Activated CD4-positive, alpha-beta T cell treated with anti-CD3 and anti-CD28 coated beads for 24 hours (primary cell): ENCODE measurements at places on chromosomes 7 and 10.

DNA sequence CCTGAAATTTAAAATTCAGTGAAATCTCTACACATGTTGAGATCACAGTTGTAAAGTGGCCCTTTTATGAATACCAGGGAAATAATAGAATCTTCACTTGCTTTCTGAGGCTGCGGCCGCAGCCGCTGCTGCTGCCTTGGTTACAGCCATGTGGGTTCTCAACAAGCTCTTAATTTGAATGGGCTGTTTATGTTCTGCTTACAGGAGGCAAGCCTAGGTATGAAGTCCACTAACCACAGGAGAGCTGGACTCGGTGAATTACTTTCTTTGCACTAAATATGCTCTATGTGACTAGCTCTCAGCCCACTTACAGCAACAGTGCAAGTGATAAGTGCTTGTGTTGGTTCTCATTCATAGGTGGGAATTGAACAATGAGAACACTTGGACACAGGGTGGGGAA lies 410.8 kb downstream of the SFMBT2 start:
- no peak for DNase-seq

GRCh38 chr7:151254316-151254715 lies 5.8 kb upstream of the SMARCD3 start:
- DNase-seq = no peak

DNA sequence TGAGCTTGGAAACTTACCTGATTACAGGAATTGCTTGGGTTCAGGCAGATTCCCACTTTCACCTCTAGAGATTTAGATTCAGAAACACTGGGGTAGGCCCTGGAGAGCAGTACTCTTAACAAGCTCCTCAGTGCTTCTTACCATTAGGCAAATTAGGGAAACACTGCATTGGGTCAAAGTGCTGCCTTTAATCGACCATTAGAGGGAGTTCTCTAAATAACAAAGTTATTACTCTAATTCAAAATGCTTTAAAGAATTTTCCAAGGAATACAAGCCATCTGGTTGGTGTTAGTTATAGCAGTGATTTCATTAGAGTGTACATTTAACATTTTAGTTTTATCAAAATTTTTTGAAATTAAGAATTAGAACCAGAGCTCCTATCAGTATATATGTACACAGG lies 324.5 kb downstream of the GFRA1 start:
- no peak for DNase-seq

- DNase-seq = no peak
These were observed 283.8 kb downstream of the PTEN start for GRCh38 chr10:88147000-88147798.

- no peak for DNase-seq
These were observed 42.8 kb upstream of the ZNF32 start for GRCh38 chr10:43691485-43691884.

GRCh38 chr10:124685261-124685660 lies 58.9 kb downstream of the FAM53B start:
- DNase-seq = no peak

- no peak for DNase-seq
These were observed 81.1 kb upstream of the SAMD8 start for GRCh38 chr10:75030371-75030770.

GRCh38 chr10:71779641-71780040 lies 6.3 kb upstream of the VSIR start:
- no peak for DNase-seq

- no peak for DNase-seq
These were observed 81.6 kb downstream of the HIBADH start for GRCh38 chr7:27581119-27581518.

DNA sequence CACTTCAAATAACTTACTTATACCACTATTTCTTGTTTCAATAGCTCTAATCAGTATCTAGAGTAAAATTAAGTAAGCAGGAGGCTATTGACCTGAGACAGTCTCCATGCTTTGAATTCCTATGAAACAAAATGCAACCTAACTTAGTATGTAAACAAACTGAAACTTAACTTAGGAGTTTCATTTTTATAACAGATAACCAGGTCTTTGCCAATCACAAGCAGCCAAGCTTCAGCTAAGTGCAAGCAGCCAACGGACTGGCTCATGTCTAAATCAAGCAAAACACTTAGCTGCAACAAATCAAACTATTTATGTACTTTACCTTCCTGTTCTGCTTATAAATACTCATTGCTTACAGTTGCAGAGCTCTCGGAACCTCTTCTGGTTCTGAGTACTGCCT lies 4.4 kb upstream of the GSTK1 start:
- no peak for DNase-seq

GRCh38 chr7:112072541-112073245 lies 133.5 kb downstream of the DOCK4 start:
- no peak for DNase-seq

DNA sequence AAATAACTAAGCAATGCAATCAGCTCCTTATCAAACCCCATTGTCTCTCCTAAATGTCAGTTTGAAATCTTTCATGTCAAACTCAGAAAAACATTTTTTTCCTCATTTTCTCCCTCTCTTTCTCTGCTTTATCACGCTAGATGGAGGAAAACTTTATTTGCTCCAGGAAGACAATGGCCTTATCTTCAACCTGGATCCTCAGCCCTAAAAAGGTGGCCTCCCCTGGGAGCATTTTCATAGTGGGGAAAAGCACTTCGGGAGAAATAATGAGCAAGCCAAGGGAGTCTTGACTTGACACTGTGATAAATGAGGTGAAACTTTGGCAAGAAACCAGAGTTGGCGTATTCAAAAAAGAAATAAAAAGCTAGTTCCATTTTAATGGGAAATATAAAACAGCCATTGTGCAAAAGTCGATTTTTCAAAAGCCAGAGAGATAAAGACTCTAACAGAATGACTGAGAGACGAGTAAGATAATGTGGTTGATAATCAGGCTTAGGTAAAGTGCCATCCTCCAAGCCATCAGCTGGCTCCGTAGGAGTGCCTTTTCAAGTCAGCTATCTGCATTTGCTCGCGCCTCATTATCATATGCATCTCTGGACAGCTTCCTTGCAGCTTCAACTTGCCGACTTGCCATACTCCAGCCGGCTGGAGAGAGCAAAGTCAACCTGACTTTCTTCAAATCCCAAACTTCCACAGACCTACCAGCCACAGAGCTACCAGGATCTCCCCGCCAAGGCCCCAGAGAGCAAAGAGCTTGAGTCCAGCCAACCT lies 19.9 kb downstream of the HABP2 start:
- no peak for DNase-seq

DNA sequence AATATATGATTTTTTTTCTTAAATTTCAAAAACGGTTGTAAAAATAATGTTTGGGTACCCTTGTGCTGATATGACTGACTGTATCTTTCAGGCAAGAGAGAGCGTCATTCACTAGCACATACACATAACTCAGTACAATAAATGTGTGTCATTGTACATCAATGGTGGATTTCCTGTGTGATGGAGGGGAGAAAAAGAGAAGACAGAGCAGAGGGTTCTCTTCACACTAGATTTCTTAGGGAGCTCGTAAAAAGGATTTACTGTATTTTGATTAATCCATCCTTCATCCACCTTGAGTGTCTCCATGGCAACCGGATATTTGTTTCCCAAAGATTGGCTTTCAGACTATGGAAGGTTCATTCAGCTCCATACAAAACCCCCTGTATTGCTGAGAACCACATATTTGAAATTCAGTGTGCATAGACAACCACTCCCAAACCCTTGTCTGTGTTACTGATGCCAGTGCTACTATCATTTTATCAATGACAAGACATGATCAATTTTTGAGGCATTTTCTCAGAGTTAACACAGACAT lies 150.6 kb downstream of the AKR1D1 start:
- DNase-seq = no peak

- no peak for DNase-seq
These were observed 747.1 kb upstream of the GALNT17 start for GRCh38 chr7:70384891-70385290.

- no peak for DNase-seq
These were observed 45.9 kb upstream of the IFRD1 start for GRCh38 chr7:112404321-112404720.

GRCh38 chr7:98232799-98233198 lies 19.2 kb downstream of the TECPR1 start:
- no peak for DNase-seq

- no peak for DNase-seq
These were observed 159.1 kb downstream of the LRRC4 start for GRCh38 chr7:127872122-127872521.

- DNase-seq = no peak
These were observed 524 bp upstream of the UNC5B start for GRCh38 chr10:71211775-71212317.

DNA sequence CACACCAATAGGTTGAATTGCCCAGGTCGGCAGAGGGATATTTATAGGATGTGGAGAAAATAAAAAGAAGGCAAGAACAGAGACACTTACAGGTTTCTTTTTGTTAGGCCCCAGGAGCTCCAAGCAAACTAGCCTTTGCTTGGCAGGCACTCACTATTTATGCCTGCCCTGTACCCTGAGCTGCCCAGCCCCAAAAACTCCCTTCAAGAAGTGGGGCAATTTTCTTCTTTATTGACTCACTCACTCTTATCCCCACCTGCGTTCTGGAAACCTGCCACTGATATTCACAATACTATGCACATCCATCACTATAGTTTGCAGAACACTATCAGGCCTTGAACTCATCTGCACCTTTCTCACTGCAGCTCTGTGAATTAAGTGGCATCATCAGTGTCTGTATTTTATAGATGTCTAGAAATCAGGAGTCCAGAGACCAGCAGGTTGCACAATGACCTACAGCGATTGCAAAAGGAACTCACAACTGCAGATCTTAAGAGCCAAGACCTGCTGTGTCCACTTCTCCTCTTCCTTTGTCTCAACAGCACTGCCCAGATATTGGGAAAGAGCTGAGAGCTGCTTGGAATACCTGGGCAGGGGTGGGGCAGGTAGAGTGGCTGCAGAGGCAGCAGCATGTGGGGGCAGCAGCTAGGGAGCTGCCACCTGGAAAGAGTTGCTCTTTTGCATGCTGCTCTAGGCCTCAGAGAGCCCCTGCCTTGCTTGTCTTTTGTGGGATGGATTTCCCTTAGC lies at the start of gene SFTPD:
SFTPD (minus strand) TSS at position 130 of the 747 bp plus-strand sequence. CDS start 2,446 bp downstream, outside the sequence.
- DNase-seq = no peak

- no peak for DNase-seq
These were observed 31.1 kb upstream of the RHBDD2 start for GRCh38 chr7:75847707-75848106.

DNA sequence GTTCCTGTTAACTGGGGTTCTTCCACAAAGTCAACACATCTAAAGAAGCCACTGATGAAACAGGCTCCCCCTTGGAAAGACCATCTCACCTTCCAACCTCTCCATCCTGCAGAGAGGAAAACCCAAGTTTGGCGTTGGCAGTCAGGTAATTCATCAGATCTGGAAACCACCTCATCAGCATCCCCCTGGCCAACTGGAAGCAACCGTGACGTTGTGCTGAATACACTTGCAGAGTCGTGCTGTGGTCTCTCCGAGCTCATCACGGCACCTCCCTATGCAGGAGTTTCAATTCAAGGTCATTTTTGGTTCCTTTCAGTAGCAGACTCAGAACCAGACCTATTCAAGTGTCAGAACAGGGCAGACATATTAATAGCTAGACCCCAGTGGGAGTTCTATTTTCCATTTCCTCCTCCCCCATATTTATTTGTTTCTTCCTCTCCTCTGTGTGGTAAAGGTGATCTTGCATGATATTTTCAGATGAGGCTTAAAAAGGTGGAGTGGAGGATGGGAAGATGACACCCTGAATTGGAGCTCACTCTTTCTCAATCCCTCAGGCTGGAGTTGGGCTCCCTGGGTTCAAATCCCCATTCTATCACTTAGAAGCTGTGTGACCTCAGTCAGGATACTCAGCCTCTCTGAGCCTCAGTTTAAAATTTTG lies 149.1 kb upstream of the ADO start:
- DNase-seq = no peak

DNA sequence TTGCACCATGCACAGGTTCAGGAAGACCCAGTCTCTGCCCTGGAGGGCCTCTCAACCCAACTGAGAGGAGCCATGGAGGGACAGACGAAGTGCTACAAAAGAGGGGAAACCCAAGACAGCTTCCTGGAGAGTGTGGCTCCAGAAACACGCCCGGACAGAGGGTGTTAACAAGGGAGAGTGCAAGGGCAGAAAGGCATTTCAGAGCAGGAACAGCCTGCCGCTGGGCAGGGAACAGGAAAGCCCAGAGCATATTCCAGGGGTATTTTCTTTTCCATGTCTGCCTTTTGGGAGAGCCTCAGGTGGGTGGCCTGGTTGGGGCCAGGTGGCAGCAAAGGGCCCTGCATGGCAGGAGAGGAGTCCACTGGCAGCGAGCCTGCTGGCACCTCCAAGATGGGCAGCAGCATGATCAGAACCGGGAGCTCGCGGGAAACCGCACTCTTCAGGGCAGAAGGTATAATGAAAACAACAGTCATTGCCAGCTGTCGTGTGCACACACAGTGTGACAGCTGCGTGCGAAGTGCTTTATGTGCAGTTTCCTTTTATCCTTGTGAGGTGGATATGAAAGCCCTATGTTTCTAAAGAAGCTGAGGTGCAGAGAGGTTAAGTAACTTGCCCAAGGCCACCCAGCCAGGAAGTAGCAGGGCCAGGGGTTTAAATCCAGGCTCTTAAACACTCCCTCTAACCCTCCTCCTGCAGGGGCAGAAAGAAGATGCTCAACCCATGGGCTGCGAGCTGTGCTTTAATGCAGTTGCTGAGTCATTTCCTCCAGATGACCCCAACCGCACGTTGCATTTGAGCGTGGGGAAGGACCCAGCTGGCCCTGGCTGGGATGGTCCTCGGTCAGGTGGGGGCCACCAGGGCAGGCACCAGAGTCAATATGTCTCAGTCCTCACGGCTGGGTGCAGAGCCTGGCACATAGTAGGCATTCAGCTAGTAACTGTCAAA lies 128.6 kb downstream of the OAT start:
- DNase-seq = no peak

DNA sequence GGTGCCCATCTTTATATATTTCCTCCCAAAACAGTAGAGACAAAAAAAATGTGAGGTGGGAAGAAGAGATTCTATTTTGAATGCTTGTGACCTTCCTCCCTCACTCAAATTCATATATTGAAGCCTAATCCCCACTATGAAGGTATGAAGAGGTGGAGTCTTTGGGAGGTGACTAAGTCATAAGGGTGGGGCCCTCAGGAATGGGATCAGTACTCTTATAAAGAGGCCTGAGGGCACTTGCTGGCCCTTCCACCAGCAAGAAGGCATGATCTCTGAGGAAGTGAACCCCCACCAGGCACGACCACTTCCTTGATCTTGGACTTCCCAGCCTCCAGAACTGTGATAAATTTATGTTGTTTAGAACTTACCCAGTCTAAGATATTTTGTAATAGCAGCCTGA lies 517.2 kb upstream of the CNTNAP2 start:
- no peak for DNase-seq

DNA sequence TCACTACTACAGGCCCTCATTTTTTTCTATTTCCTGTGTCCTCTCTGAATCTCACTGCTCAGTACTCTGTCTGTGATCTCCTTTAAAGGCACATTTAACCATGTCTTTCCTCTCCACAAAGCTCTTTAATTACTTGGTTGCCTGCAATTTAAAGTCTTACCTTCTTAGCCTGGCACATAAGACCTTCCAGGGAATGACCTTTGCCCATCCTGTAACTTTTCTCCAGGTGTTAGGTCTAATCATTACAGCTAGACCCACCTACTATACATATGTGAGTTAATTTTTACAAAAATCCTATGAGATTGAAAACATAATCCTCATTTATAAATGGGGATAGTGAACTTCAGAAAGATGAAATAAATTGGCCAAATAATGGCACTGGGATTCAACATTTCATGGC lies 244.1 kb upstream of the RHOBTB1 start:
- DNase-seq = no peak

- no peak for DNase-seq
These were observed 880.1 kb downstream of the DNAJB9 start for GRCh38 chr7:109449760-109450159.
